ENCODE measurements at places on chromosomes 6 and 20. TPM values are rescaled to one million over a fixed set of nuclear protein-coding genes. Genes with fewer than 3 reads are reported as not detected.

COL21A1 gene
- 41.5 TPM for total RNA-seq

DNA sequence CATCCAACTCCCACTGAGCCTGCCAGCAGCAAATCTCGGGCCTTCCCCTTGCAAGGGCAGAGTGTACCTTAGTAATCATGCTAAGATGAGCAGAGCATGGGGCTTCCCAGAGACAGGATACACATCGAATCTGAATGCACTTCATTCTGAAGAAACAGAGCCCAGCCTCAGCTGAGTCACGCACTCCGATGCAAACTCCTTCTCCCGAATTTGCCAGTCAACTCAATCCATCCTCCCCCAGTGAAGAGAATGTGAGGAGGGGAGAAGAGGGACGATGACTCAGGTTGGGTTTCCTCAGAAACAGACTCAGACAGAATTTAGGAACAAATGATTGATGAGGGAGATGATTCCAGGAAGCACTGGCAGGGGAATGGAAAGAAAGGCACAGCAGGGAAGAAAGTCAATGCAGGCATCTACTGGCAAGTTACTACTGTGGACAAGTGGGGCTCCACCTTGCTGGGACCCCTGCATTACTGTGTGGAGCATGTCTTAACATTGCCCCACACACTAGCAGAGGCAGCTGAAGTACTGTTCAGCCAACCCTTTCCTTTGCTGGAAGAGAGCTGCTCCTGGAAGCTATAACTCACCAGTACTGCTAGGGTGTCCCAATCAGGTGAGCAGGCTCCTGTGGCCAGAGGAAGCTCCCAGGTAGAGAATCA is 251.6 kb downstream of the ADGB start:
- peak; percentile 92 for DNase-seq

WFDC10B gene
- not detected for total RNA-seq

GRM1 gene
- 0.02 TPM for total RNA-seq

DNA sequence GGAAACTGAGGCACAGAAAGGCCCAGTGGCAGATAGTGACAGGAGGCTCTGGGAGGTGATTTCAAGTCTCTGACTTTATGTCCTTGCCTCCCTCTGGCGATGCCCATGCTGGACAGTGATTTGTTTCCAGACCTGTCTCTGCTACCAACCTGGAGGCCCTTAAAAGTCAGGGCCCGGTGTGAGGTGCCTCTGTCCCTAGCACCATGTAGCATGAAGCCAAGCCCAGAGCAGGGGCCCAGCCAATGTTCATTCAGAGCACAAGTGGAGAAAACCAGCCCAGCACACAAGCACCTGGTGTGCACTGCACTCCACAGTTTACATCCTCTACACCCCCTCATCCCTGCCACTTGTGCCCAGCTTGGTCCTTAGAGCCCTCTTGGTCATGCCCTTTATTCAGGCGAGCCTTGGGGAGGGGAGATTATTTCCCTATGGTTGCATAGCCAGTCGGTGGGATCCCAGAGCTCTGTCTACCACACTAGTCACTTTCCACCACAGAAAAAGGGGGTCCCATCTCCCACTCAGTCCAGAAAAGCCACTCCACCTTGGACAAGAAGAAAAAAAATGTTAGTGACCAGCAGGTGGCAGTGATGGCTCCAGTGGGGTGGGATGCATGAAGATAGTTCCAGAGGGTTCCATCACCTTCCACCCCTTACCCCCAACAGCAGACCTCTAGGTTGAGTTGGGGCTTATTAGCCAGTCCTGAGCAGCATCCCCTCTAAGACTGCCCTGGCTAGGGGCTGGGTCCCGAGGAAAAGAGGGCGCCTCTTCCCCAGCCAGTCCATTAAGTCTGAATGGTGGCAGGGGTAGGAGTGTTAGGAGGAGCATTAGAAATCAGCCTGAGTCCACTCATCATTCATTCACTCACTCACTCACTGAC is 30.9 kb downstream of the KIAA1755 start:
- peak; percentile 55 for DNase-seq

DNA sequence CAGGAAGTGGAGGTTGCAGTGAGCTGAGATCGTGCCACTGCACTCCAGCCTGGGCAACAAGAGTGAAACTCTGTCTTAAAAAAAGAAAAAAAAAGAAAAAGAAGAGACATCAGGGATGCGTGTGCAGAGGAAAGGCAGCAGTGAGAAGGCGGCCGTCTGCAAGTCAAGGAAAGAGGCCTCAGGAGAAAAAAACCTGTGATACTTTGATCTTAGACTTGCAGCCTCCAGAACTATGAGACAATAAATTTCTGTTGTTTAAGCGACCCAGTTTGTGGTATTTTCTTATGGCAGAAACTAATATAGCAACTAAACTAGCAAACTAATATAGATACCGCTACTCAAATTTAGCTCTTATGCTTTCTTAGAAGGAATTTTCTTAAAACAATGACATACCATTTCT is 36.1 kb downstream of the FGD2 start:
- DNase-seq = no peak

DEF6 gene
- 0.57 TPM for total RNA-seq

DNA sequence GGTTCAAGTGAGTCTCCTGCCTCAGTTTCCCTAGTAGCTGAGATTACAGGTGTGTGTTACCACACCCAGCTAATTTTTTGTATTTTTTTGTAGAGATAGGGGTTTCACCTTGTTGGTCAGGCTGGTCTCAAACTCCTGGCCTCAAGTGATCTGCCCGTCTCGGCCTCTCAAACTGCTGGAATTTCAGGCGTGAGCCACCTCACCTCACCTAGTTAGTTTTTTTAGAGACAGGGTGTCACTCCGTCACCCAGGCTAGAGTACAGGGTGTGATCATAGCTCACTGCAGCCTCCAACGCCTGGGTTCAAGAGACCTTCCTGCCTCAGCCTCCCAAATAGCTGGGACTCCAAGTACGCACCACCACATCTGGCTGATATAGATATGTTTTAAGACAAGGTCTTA is 22.9 kb downstream of the SYTL3 start:
- DNase-seq = no peak

CRISP1 gene
- total RNA-seq = not detected

BMP6 gene
- total RNA-seq = not detected

GRCh38 chr6:100614386-100614785 is 149.7 kb upstream of the SIM1 start:
- DNase-seq = no peak

RAB23 gene
- 60.5 TPM for total RNA-seq

AURKA gene
- 212 TPM for total RNA-seq

DNA sequence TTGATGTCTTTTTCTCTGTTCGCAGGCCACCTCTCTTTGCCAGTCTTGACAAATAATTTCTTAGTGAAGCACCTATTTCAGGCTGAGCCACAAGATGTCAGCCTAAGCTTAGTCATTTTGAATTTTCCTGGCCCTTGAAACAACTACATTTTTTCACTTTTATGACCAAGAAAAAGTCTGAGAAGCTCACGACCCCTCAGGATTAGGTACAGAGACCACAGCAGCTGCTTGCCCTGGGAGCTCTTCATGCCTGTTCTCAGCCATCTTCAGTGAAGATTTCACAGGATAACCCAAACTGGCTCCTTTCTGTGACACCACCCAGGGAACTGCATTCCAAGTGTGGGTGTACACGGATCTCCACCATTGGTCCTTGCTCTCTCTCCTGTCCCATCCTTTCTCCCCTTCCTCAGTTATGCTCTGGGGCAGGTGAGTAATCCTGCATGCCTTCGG is 38.4 kb upstream of the SPTLC3 start:
- DNase-seq = peak; percentile 54

DNA sequence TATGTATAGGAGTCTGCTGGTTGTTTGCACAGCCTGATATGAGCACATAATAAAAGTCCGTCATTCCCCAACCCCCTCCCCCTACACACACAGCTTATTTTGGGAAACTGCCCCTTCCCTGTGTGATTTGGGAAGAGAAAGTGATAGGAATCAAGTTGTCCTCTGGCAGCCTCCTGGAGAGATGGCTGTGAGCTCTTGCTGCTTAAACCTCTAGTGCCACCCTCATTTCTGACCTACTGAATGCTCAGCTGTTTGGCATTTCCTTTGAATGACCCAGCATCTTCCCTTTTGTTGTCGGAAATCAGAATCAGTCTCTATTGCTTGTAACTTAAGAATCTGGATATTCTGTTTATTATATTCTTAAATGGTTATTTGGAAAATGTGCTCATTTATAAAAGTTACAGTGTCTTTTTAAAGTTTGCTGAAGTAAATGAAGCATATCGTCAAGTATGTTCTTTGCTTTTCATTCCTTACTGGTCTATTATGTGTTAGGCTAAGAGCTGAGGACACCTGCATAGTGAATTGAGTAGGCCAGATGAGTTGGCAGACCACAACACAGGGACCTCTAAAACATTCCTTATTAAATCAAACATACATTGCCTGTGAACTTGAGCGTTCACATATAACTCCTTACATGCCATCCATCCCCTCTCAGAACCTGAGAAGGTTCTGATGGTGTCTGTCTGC is 5.5 kb downstream of the RWDD2A start:
- DNase-seq = peak; percentile 77

CDC5L gene
- 35.3 TPM for total RNA-seq

RAD21L1 gene
- not detected for total RNA-seq

- peak; percentile 98 for DNase-seq
These were observed 20.0 kb upstream of the GSTA3 start for GRCh38 chr6:52929321-52930164.

RBM24 gene
- total RNA-seq = 24.1 TPM

TREM2 gene
- total RNA-seq = not detected

SRSF6 gene
- 42.8 TPM for total RNA-seq

SMIM29 gene
- total RNA-seq = 50.5 TPM

DNA sequence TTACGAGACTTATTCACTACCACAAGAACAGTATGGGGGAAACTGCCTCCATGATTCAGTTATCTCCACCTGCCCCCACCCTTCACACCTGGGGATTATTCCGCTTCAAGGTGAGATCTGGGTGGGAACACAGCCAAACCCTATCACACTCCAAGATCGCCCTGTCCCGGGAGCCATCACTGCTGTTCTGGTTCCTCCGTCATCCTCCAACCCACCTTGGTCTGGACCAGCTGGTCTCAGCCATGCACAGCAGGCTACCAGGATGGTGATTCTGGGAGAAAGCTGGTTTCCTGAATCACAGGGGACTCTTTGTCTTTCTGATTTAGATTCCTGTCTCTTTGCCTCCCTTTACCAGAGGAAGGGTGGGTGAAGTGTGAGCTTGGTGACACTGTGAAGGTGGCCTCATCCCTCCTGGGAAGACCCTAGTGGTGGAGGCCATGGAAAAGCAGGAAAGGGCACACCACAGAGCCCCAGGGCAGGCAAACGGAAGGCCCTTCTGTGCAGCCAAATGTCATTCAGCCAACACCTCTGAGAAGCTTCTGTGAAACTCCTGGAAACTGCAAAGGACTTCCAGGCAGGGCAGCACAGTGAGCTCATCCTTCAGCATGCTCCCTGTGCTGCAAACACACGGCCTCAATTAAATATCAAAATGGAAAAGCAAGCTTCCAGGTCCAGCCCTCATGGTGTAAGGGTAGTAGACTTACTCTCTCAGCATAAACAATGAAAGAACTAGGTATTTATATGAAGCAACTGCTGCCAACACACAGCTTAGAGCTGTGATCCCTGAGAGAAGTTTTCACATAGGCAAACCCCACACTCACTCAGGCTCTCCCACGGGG is 169.8 kb downstream of the ANKRD60 start:
- DNase-seq = no peak

- no peak for DNase-seq
These were observed 29.5 kb upstream of the RNGTT start for GRCh38 chr6:88992741-88993552.

POFUT1 gene
- 76.5 TPM for total RNA-seq

- DNase-seq = peak; percentile 75
These were observed 26.9 kb downstream of the DDX27 start for GRCh38 chr20:49245921-49246740.

Data from M059J (cell line).